ENCODE measurements at places on chromosomes 4 and X.

GRCh38 chr4:176784816-176785215 lies 7.9 kb downstream of the VEGFC start:
- no peak for DNase-seq

GRCh38 chrX:49993661-49994060 lies 71.3 kb downstream of the CLCN5 start:
- DNase-seq = no peak

- no peak for DNase-seq
Observed at GRCh38 chrX:110745288-110745687, 50.3 kb downstream of the CHRDL1 start.

DNA sequence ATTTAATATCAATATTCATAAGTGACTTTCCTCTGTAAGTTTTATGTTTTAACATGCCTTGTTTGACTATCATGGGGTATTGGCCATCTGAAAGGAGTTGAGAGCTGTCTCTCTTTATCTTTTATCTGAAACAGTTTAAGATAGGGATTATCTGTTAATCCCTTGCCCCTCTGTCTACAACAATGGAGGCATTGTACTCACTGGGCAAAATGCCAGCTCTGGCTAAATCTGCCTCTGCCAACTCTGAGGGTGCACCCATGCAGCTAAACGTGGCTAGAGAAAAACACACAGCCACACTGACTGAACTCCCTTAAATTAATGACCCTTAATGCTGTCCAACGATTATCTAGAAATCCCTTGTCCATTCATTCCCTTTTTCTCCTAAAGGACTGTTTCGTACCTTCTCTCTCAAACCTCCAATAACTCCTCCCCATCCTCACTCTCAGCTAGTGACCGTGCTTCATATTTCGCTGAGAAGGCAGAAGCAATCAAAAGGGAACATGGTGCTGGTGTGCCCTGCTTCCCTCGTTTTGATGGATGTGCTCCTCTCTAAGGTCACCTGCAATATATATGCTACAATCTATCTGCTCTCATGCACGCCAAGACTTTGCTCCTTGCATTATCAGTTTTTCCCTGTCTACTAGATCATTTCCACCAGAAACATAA lies 10.3 kb downstream of the PHKA2 start:
- no peak for DNase-seq

- DNase-seq = no peak
Observed at GRCh38 chr4:18508786-18509185, 487.2 kb upstream of the LCORL start.

DNA sequence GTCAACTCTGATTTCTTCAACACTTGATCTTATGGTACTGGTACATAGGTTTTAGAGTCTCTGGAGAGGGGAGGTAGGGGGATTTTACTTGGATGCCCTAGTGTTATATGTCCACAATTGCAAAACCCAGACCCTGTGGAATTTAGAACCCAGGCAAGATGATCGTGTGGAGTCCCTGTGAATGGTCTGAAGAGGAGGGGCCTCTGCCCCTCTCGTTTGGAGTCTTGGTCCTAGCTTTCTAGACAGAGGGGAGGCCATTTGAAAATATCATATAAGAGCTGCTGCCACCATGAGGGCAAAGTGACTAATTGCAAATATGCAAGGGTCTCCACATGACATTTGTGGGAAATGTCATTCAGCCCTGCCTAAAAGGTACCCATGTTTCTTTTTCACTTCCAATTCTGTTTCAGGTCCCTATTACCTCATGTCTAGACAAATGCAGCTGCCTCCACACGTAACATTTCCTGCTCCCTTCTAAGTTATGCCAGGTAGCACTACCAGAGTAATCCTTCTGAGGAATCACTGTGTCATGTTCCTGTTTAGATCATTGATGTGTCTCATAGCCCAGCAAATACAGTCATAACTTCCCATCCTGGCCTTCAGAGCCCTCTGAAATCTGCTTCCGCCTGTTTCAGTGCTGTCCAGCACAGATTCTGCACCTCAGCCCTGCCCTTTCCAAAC lies 126.8 kb downstream of the KLHL8 start:
- DNase-seq = peak; percentile 46

- no peak for DNase-seq
Observed at GRCh38 chr4:24745172-24745895, 50.0 kb upstream of the SOD3 start.

DNA sequence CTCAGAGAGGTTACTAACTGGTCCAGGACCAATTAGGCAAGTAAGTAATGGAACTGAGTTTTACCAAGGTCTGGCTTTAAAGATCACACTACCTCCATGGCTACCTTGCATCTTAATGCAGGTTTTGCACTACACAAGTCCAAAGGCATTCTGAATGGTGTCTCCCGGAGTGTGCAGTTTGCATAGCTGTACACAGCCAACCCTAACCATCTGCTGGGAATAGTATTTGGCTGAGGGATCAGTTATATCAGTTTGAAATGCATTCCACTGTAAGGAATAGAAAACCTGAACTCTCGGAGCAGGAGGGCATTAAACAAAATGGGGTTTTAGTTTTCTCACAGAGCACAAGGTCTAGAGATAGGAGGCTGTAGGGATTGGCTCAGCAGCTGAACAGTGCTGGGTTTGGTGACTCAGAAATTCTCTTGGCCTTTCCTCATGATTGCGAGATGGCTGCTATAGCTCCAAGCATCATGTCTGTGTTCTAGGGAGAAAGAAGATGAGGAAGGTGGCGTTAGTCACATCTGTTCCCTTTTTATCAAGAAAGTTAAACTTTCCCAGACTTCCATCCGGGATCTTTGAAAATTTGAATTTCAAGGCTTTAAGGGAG lies 177.1 kb downstream of the NHS start:
- no peak for DNase-seq

GRCh38 chrX:21479695-21480270 lies 105.6 kb downstream of the CNKSR2 start:
- DNase-seq = peak; percentile 1

GRCh38 chr4:173500841-173501591 lies 29.0 kb downstream of the HAND2 start:
- peak; percentile 39 for DNase-seq

DNA sequence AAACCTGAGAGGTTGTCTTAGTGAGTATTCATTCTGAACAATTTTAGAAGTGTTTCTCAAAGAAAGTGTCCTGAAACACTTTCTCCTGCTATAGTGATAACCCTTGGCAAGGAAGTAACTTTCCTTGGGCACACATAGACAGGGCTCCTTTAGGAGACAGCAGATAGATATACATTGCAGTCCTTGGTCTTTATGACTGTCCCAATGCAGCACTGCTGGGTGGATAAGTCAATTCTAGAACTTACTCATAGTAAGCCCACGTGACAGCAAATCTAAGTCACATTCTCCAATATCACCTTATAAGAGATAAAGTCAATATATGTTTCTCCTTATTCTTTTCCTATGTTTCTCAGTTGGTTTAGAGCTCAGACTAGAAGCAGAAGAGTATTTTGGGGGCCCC lies 46.7 kb downstream of the GPRASP3 start:
- DNase-seq = no peak

DNA sequence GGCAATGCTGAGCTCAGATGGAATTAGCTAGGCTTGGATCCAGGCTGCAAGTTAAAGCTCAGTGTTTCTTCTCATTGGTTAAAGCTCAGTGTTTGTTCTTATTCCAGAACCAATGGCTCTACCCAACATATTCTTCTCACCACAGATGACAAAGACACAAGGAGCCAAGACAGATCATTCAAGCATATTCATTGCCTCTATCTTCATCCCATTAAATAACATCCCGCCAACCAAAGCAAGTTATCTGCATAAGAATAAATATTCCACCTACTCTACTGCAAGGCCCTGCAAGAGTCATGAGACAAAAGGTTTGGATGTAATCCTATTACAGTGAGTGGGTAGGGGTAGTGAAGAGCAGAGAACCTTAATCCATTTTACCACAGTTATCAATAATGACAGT lies 766.5 kb downstream of the C4orf33 start:
- DNase-seq = no peak

DNA sequence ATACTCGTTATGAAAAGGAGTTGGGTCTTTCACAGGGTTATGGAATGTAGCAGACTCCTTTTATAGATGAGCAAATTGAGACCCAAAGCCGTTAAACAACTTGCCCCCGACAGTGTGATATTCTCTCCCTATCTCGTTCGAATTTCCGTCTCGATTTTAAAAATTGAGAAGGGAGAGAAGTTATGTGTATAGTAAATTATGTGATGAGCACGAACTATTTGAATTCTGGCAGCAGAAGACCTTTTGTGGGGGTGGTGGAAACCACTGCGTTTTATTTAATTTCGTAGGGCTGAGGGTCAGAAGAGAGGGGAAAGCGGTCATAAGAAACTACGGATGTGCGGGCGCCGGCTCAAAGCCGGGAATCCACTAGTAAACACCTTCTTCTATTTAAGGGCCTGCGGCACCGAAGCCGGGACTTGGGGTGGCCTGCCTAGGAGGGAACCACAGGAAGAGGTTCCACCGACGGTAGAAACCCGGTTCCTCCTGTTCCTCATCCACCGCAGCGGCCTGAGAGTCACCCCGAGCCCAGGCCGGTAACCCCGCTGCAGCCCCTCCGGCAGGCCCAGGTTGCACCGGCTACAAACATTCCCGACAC lies 1.5 kb upstream of the DDX3X start:
- peak; percentile 52 for DNase-seq

GRCh38 chr4:150119492-150119891 lies 41.2 kb downstream of the DCLK2 start:
- no peak for DNase-seq

DNA sequence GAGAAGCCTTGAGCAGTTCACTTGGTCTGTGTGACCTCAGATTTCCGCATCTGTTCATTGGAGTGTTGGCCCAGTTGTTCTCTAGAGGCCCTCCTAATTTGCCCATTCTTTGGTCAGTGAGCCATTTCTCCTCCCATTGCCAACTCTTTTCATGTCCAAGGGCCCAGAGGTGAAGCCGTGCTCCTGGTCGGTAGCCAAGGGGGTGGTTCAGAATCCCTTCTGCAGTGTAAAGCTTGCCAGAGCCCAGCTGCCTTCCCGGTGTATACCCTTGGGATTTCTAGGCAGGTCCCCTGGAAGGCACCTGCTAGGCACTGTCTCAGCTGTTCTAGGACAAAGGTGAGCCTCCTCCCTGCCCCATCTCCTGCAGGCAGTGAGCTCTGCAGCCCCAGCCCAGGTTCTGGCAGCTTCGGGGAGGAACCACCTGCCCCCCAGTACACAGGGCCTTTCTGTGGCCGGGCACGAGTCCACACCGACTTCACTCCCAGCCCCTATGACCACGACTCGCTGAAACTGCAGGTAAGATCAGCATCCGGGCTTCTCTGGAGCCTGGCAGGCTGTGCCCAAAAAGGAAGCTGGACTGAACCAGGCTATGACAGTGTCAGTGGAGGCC lies 12.3 kb downstream of the SASH3 start:
- DNase-seq = no peak

DNA sequence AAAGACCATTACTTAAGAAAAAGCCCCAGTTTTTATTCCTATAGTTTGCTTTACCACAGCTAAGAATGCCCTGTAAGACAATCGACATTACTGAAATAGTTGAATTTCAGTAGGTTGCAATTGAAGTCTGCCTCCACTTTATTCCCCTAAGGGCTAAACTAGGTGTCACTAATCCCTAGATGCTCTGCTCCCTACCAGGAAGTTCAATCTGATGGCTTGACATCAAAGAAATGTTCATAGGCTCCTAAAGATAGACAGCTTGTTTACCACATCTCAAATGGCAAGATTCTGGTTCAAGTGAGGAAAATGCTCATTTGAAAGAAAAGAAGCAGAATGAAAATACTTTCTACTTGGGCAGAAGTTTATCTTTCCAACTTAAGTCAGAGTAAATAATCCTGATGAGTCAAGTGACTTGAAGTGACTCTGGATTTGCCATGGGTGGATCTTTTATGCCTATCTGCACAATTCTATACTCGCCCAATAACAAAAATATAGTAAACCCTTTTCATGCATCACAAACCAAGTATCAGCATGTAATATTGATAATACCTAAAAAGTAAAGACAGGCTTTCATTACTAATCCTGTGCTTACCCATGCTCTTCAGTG lies 117.2 kb downstream of the SH3RF1 start:
- DNase-seq = no peak

- DNase-seq = no peak
Observed at GRCh38 chr4:82638479-82638878, 76.7 kb upstream of the TMEM150C start.

DNA sequence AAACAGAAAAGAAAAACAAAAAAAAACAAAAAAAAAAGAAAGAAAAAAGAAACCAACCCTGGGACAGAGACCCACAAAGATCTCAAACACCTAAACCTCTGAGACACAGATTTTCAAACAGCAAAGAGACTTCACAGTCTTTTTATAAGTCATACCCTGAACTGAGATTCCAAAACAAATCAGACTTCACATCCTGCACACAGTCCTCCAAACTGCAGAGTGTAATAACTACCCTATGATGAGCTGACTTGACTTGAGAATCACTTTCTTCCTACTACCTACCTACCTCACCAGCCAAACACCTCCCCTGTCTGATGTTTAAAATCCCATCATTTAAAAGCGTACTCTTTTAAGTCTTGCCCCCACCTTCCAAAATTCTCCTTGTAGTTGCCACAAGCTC lies 25.2 kb upstream of the GLOD5 start:
- no peak for DNase-seq

Measured in CD4-positive, alpha-beta T cell treated with Interferon alpha-2 for 1 hour (primary cell).